Uterus (tissue), 4 donors: ENCODE measurements at places on chromosomes 12 and 14. TPM values are rescaled to one million over a fixed set of nuclear protein-coding genes. Genes with fewer than 3 reads are reported as not detected.

DNA sequence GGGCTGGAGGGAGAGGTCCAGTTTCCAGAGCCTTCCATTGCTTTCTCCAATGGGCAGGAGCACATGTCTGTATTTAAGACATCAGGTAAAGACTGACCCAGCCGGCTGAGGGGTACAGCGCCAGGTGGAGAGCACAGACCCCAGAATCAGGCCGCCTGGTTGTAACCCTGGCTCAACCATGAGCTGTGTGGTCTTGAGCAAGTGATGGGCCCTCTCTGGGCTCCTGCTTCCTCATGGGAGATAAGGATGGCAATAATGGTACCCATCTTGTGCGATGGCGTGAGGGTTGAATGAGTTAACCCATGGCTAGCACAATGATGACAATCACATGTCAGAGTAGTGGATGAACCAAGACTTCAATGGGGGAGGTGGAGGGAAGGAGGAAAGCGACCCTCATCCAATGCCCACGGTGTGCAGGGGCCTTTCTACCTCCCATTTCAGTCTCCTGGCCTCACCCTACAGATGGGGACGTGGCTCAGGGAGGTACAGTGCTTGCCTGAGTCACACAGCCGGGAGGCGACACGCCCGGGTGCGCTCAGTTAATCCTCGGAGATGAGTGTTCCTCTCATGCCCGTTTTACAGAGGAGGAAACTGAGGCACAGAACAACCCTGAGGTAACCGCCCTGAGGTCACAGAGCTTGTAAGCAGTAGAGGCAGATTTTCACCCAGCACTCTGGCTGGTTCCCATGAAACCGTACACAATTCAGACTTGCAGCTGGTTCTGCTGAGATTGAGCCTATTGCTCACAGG lies 163.9 kb downstream of the RBM19 start:
- H3K4me1 ChIP-seq, result no peaks in the 10 kb centered on the region
- H3K27me3 ChIP-seq, result no peaks in the 10 kb centered on the region
- H3K4me3 ChIP-seq, result no peak overlapping the region
- H3K27ac ChIP-seq, result no peak overlapping the region
- DNase-seq, result no peak
- no peaks in the 10 kb centered on the region for H3K36me3 ChIP-seq

DNA sequence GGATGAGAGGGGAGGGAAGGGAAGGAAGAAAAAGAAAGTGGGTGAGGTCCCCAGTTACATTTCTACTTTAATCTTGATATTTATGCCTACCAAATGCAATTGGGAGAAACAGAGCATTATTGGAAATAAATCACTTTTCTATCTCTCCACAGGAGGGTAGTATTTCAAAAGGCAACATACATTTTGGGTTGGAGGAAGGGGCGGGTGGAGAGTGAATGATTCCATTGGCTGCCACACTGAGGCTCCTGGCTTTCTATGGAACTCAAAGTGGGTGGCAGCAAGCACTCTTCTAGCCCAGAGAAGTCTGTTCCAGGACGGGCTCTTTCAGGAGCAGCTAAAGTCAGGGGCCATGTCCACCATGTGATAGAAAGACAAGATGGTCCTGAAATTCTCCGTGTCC lies 441.3 kb downstream of the DAD1 start:
- DNase-seq, result no peak
- no peaks in the 10 kb centered on the region for H3K36me3 ChIP-seq
- H3K4me1 ChIP-seq, result no peaks in the 10 kb centered on the region
- H3K4me3 ChIP-seq, result no peak overlapping the region
- no peak overlapping the region for H3K27ac ChIP-seq

- no peaks in the 10 kb centered on the region for H3K36me3 ChIP-seq
- H3K27me3 ChIP-seq, result no peaks in the 10 kb centered on the region
- no peak overlapping the region for H3K27ac ChIP-seq
- H3K4me1 ChIP-seq, result peaks cover 9% of the 10 kb centered on the region
- no peak for DNase-seq
These were observed 32.5 kb downstream of the PAWR start for GRCh38 chr12:79658221-79658620.

DNA sequence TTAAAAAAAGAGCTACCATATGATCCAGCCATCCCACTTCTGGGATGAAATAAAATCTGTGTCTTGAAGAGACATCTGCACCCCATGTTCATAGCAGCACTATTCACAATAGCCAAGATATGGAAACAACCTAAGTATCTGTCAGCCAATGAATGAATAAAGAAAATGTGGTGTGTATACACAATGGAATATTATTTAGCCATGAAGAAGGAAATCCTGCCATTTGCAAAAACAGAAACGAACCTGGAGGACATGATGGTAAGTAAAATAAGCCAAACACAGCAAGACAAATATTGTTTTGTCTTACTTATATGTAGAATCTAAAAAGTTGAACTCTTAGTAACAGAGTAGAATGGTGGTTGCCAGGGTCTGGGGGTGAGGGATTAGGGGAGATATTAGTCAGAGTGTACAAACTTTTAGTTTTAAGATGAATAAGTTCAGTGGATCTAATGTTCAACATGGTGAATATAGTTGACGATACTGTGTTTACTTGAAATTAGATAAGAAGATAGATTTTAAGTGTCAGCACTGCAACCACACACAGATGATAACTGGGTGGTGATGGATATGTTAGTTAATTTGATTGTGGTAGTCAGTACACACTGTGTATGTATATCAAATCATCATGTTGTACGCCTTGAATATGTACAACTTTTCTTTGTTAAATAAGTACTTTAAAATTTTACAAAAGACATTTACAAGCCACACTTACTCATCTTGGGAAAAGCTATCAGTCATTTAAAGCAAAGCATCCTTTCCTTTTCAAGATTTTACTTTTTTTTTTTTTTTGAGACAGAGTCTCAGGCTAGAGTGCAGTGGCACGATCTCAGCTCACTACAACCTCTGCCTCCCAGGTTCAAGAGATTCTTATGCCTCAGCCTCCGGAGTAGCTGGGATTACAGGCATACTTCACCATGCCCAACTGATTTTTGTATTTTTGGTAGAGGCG lies 89.9 kb downstream of the BICD1 start:
- H3K4me3 ChIP-seq, result no peak overlapping the region
- no peaks in the 10 kb centered on the region for H3K36me3 ChIP-seq
- H3K27me3 ChIP-seq, result no peaks in the 10 kb centered on the region
- H3K27ac ChIP-seq, result no peak overlapping the region

The SLC38A4 gene
- 5.9 TPM for total RNA-seq

GRCh38 chr14:81205639-81206038 lies 15.1 kb downstream of the GTF2A1 start:
- H3K27me3 ChIP-seq, result no peaks in the 10 kb centered on the region
- no peak for DNase-seq
- no peak overlapping the region for H3K27ac ChIP-seq
- H3K4me1 ChIP-seq, result no peaks in the 10 kb centered on the region
- H3K36me3 ChIP-seq, result peaks cover 3% of the 10 kb centered on the region

The PSMC6 gene
- total RNA-seq, result 129 TPM

The MYF6 gene
- not detected for total RNA-seq

DNA sequence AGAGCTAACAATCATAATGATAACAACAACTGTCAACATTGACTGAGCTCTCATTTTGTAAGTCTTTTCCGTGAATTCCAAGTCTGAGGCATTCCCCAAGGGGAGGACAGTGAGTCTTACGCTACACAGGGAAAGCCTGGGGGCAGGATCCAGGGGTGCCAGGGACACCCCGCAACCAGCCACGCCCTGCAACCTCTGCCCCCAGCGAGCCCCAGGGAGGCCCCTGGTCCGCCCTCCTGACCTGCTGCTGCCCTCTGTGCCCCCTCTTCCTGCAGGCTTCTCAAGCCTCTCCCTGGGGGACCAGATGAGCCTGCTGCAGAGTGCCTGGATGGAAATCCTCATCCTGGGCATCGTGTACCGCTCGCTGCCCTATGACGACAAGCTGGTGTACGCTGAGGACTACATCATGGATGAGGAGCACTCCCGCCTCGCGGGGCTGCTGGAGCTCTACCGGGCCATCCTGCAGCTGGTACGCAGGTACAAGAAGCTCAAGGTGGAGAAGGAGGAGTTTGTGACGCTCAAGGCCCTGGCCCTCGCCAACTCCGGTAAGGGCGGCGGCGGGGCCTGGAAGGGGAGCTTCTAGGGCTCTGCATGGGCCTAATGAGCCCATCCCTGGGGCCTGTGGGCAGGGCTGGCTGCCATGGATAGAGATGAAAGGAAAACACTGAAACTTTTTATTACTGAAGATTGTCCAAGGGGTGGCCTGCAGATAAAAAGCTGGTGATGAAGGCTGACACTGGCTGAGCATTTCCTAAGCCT lies 115.4 kb downstream of the ESRRB start:
- no peak for DNase-seq
- no peaks in the 10 kb centered on the region for H3K4me1 ChIP-seq
- no peak overlapping the region for H3K27ac ChIP-seq
- H3K36me3 ChIP-seq, result no peaks in the 10 kb centered on the region

The TCHP gene
- 14.3 TPM for total RNA-seq

The RNU4-1 gene
- total RNA-seq, result 2,308 TPM
